ENCODE measurements at places on chromosomes 13 and 19.

DNA sequence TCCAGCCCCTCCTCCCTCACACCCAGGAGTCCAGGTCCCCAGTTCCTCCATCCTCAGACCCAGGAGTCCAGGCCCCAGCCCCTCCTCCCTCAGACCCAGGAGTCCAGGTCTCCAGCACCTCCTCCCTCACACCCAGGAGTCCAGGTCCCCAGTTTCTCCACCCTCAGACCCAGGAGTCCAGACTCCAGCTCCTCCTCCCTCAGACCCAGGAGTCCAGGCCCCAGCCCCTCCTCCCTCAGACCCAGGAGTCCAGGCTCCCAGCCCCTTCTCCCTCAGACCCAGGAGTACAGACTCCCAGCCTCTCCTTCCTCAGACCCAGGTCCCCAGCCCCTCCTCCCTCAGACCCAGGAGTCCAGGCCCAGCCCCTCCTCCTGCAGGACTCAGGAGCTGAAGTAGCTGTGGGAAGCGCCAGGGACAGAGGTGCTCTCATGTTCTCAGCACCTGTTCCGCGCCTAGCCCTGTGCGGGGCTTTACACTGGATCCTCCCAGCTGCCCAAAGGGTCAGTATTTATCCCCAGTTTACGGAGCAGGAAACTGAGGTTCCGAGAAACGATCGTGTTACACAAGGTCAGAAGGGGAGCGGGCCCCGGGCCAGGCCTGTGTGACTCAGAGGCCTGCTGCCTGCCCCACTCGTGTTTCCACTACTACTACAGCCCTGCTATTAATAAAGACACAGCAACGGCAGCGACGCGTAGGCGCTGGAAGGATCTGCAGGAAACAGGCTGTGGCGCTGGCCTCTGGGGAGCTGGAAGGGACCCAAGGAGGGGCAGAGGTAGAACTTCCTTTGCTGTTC lies 1.7 kb upstream of the SBK3 start:
- no peak for DNase-seq

DNA sequence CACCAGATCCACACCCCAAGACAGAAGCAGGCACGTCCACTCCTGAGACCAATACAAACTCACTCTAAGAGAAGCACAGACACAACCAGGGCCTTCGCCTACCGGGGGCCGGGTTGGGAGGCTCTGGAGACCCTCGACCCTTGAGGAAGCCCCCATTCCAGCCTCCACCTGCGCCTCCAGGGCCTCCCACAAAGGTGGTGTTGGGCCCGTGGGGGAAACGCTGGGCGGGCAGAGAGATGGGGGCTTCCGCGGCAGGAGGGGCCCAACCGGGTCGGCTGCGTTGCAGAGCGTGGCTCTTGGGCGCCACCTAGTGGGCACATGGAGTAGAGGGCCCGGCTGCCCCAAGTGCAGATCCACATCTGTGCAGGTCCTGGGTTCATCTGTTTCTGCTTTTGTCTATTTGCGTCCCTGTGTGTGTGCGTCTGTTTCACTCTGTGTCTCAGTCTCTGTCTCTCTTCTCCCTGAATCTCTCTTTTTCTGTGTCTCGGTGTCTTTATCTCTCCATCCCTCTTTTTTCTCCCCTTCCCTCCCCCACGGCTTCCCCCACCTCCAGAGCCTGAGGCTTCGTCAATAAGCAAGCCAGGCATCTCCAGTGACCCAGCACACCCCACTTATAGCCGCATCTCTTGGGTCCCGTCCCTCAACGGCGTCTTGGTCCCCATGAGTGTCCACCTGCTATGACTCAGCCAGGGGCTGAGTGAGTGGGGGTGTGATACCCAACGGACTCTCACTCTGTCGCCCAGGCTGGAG lies 10.5 kb upstream of the TINCR start:
- peak; percentile 20 for DNase-seq

DNA sequence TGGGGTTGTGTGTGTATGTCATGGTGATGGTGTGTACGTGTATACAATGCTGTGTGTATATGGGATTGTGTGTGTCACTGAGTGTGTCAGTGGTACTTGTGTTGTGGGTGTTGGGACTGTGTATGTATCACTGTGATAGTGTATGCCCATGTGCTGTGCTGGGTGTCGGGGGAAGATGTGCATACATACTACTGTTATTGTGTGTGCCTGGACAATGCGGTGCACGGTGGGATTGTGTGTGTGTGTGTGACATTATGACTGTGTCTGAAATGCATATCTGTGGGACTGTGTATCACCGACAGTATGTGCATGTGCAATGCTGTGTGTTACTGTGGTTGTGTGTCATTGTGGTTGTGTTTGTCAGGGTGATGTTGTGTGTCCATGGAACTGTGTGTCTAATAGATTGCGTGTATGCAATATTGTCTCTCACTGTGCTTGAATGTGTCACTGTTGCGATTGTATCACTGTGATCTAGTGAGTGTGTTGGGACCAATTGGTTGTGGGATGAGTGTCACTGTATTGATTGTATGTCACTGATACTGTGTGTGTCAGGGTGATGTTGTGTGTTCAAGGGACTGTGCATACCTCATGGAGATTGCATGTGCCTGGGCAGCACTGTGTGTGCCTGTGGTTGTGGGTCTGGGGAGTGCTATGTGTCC lies 11.0 kb upstream of the BBC3 start:
- no peak for DNase-seq

GRCh38 chr19:30085394-30085793 lies 143.4 kb downstream of the URI1 start:
- no peak for DNase-seq

DNA sequence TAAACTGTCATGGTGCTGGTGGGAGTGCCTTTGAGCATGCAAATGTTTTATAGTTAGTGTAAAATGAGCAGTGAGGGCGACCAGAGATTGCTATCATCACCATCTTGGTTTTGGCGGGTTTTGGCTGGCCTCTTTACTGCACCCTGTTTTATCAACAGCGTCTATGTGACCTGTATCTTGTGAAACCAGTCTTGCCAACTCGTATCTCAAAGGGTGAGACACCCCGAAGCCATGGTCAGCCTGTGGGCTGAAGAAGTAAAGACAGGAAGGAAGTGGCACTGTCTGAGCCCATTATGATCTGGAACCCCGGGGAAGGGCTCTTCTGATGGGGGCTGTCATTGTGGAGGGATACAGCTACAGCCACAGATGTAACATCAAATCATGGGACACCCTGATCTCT lies 81.5 kb upstream of the FAM216B start:
- DNase-seq, result no peak

DNA sequence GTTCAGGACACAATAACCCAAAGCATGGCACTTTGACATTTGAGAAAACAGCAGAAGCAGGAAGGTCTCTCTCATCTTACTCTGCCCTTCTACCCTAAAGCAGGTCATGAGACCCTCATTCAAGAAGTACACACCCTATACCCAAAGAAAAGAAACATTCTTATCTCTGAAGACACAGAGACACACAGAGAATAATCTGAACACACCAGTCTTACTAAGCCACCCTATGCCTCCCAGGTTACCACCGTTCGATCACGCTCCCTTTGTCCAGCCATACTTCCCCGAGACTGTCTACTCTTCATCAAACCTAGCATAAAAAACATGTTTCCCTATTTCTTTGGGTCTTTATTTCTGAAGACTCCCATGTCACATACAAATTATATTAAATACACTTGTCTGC lies 66.5 kb upstream of the ANKRD10 start:
- DNase-seq, result no peak

DNA sequence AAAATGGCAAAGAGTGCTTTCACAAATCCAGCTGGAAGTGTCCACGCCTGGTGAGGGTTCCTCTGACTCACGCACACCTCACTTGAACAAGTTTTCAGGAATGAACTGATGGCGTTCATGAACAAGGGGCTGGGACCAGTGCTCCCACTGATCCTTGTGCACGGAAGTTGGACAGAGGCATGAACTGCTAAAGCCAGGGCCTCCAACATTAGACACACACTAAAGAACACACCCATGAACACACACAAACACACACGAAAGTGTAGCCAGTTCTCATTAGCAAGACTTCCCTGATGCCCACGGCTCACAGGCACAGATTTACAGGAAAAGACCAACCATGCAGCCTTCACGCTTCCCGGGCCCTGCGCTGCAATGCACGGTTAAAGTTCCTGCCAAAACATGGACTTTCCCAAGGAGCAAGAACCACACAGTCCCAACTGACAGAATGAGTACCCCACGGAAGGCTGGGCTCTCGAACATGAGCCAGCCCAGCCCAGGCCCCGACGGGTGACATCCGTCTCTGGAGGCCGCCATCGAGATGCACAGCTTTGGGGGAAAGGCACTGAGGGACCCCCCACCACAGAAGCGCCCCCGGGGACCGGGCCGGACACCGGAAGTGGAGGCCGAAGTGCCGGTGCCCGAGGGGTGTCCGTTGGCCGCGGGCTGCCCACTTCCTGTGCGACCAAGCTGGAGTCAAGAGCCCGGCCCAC lies 808 bp downstream of the DNMT1 start:
- no peak for DNase-seq

GRCh38 chr19:18531485-18531884 lies 9.6 kb upstream of the ELL start:
- DNase-seq, result no peak

GRCh38 chr13:26220575-26220974 lies 1.5 kb downstream of the RNF6 start:
- DNase-seq, result no peak

DNA sequence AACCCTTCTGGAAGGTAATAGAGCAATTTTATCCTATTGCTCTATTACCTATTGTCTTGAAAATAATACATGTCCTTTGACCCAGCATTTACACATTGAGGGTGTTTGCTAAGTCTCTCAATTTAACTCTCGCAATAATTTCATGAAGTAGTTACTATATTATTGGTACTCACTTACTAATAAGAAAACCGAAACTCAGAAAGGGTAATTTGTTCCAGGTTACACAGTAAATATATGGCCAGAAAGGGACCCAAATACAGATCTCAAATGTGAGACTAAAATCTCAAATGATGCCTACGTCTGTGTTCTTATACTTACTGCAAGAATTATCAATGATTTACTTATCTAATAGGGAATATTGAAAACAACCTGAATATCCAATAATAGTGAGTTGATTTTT lies 29.7 kb upstream of the FAM216B start:
- no peak for DNase-seq

GRCh38 chr13:19890030-19890429 lies 26.6 kb upstream of the ZMYM5 start:
- DNase-seq, result no peak

DNA sequence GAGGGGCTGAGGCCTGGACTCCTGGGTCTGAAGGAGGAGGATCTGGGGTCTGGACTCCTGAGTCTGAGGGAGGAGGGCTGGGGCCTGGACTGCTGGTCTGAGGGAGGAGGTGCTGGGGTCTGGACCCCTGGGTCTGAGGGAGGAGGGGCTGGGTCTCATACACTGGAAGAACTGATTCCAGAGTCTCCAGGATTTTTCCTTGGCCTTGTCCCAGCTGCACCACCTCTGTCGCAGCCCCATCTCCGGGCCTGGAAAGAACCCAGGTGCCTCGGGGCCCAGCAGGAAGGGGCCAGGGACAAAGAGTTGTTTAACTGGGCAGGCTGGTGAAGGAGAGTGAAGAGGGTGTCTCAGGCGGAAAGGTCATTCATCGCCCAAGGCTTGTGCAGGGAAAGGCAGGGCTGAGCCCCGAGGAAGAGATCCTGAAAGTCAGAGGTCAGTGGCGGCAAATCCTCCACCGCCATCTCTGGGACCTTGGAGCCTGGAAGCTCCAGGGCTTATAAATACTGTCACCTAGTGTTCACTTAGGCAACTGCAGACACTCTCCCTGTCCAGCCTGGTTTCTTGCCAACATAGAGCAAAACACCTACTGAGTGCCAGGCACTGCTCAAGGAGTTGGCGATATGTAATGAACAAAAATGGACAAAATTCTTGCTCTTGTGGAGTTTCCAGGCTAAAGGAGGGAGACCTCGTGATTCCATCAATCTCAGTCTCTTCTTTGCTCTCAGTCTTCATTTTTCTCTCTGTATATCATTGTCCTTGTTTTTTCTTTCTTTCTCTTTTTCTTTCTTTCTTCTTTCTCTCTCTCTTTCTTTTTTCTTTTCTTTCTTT lies 4.4 kb upstream of the KCNN4 start:
- DNase-seq, result no peak

DNA sequence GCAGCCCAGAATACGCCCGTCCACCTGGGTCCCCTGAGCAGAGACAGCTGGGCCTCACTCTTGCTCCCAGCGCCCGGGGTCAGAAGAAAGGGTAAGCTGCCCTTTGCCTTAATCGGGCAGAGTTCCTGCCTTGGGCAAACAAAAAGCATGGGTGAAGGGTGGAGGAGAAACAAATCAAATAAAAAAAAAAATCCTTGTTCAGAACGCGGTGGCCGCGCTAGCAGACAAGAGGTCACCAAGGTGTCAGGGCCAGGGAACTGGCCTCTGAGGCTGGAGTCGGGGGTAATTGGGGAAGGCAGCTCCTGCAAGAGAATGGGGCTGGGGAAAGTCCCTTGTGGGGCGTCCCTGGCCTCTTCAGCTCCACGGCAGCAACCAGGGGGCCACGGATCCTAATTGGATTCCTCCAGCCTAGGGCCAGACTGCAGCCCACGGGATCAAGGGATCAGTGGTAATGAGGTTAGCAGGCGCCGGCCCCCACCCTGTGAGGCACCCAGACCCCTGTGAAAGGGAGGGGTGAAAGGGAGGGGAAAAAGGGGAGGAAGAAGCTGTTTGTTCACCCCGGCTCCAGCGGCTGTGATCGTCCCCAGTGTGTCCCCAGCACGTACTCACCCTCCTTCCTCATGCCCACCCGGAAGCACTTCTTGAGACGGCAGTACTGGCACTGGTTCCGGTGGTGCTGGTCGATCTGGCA lies 5.5 kb downstream of the NR2F6 start:
- no peak for DNase-seq

- DNase-seq, result no peak
These were observed 132.7 kb downstream of the UGGT2 start for GRCh38 chr13:95920485-95920884.

Measured in stimulated activated CD4-positive, alpha-beta T cell treated with anti-CD3 and anti-CD28 coated beads, Interleukin-1b, Interleukin-23, amount 100 ng/mL, for 1 hour (primary cell).